ENCODE measurements at places on chromosomes 7 and 10.

- no peak for DNase-seq
Observed at GRCh38 chr7:104936546-104936945, 77.5 kb upstream of the KMT2E start.

GRCh38 chr7:26853788-26854393, 10.5 kb downstream of the SKAP2 start:
- no peak for DNase-seq

- no peak for DNase-seq
Observed at GRCh38 chr7:147639037-147639436, 951.5 kb upstream of the C7orf33 start.

GRCh38 chr10:64261676-64262075, 740.5 kb downstream of the REEP3 start:
- no peak for DNase-seq

GRCh38 chr7:140533394-140533872, 54.1 kb upstream of the MKRN1 start:
- no peak for DNase-seq

DNA sequence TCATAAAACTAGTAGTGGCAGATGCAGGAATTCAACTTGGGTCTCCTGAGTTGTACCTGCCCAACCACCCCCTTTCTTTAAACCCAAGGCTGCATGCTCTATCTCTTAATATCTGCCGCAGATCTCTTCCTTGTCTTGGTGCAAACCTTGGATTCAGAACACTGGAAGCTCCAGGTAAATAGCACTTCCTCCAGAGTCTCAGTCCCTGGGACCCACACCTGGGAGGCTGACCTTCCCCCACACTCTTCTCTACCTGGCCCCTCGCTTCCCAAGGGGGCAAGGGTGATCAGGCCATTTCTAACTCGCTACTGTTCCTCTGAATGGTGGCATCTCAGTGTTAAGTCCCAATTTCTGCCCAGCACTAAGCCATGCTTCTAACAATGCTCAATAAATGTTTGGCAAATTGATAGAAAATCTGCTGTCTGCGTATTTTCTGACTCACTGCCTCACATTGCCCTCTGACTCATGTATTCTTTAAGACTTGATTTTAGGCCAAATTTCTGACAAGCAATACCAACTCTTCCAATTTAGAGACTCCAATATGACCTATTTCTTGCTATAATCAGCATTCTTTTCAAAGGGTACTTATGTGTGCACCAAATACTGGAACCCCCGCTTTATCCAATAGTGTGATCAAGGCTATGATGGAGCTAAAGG, 68.0 kb upstream of the PPP1R3C start:
- no peak for DNase-seq

DNA sequence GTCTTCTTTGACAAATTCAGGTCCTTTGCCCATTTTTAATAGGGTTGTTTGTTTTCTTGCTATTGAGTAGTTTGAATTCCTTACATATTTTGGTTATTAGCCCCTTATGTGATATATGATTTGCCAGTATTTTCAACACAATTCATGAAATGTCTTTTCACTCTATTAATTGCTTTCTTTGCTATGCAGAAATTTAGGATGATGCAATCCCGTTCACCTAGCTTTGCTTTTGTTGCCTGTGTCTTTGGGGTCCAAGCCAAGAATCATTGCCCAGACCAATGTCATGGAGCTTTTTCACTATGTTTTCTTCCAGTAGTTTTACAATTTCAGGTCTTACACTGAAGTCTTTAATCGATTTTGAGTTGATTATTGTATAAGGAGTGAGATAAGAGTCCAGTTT, 154.5 kb downstream of the PAXIP1 start:
- no peak for DNase-seq

- DNase-seq: no peak
Observed at GRCh38 chr10:132290631-132291030, 17.1 kb downstream of the STK32C start.

- no peak for DNase-seq
Observed at GRCh38 chr10:34574353-34574934, 240.7 kb downstream of the PARD3 start.

DNA sequence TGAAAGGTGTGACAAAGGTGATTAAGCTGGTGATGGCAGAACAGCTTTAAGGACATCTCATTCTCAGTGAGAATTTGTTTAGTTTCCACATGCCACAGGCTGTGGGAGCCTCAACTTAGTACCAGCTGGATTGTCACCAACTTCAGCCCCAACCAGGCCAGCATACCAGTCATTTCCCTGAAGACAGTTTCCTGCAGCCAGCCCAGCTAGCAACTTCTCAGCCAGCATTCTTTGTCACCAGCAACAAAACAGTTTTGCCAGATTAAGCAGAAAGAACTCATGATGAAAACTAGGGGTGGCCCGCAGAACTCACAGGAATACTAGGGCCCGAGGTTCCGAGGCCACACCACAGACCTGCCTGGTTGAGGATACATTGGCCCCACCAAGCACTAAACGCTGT, 68.8 kb upstream of the UNC5B start:
- no peak for DNase-seq

DNA sequence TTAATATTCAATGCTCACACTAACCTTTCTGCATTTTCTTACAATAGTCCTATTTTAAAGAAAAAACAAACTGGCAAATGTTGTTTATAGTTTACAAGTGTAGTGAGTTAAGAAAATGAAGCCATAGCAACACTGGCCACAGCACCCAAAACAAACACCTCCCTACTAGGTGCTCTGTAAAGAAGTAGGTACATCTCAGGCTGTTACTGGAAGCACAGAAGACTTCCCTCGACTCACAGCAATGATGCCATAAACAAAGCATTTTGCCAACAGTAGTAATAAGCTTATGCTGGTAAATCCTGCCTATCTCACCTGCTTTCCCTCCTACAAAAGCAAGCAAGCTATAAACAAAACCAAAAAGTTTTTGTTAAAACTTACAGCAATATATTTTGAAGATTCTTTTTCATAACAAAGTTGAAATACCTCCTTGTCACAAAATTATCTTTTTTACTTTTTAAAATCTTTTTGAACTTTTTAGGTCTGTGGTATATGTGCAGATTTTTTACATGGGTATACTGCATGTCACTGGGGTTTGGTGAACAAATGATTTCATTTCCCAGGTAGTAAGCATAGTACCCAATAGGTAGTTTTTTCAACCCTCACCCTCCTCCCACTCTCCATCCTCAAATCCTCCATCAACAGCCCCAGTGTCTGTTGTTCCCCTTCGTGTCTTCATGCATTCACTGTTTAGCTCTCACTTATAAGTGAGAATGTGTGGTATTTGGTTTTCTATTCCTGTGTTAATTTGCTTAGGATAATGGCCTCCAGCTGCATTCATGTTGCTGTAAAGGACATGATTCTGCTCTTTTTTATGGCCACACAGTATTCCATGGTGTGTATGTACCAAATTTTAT, 28.4 kb downstream of the COA1 start:
- DNase-seq: no peak

GRCh38 chr7:27102581-27103442, at the start of gene HOXA2:
Gene HOXA2 (minus strand): TSS chr7:27102683. CDS start chr7:27102500, 183 bp downstream.
- DNase-seq: no peak

DNA sequence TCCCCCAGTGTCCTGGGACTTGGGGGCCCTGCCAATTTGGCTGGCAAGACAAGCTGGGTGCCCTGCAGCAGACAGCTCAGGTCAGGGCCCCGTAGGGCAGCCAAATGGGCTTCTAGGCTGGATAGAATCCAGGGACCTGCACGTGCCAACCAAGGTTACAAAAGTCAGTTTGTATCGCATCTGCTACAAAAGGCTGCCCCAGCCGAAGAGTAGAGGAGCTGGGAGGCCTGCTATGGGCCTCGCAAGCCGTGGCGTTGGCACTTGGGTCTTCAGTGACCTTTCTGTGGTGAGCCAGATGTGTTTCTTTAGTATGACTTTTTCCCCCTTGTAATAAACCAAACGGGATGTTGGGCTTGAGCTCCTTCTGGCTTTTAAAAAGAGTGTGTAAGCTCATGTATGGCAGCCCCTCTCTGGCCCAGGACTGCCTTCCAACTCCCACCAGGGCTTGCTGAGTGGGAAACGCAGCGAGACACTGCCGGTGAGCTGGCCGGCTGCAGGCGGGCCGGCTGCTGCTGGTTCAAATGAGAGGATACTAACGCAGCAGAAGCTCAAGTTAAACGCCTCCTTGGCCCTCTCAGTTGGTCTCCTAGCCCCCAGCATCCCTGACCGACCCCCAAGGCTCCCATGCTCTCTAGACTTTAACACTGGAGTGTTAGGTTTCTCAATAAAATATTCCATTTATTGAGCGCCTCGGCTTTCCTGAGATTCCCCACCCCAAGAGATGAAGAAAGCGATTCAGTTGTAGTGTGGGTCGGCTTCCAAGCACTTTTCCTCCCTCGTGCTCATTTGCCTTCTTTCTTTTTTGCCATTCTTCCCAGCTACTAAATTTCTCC, 3.1 kb upstream of the HOXA10 start:
- no peak for DNase-seq

DNA sequence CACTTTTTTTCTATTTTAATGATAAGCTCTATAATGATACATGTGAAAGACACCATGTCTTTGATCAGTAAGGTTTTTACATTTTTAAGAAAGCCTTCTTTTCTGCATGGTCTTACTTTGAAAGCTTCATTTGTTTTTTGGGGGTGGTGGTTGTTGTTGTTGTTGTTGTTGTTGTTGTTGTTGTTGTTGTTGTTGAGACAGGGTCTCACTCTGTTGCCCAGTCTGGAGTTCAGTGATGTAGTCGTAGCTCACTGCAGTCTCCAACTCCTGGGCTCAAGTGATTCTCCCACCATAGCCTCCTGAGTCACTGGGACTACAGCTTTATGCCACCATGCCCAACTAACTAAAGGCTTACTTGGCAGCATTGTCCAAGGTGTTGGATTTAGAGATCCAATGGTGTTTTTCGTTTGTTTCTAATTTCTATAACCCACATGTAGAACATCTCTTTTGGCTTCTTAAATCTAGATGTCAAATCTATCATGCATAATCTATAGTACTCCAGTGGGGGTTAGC, 45.4 kb downstream of the TRIM24 start:
- DNase-seq: no peak

DNA sequence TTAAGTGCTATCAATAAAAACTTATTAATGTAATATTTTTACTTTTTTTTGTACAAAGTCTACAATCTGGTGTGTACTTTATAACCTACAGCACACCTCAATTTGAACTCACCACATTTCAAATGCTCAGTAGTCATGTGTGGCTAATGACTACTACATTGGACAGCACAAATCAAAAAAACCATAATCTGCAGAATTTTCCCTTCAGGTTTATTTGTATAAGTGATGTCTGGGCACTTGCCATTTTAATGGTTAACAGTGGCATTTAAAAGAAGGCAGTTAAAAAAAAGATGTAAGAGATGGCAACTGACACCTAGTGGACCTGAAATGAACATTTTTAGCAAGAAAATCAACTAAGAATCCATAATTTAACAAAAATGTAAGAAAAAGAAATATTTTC, 124.6 kb upstream of the NRBF2 start:
- no peak for DNase-seq

GRCh38 chr7:106655703-106656498, 5.1 kb downstream of the CCDC71L start:
- DNase-seq: no peak
